ENCODE measurements at places on chromosomes 4 and X. TPM values are rescaled to one million over a fixed set of nuclear protein-coding genes. Genes with fewer than 3 reads are reported as not detected.
A peak's percentile ranks its signal among the peaks of the same experiment; 100 is the strongest.

Gene EREG
- 0.16 TPM for polyA plus RNA-seq

DNA sequence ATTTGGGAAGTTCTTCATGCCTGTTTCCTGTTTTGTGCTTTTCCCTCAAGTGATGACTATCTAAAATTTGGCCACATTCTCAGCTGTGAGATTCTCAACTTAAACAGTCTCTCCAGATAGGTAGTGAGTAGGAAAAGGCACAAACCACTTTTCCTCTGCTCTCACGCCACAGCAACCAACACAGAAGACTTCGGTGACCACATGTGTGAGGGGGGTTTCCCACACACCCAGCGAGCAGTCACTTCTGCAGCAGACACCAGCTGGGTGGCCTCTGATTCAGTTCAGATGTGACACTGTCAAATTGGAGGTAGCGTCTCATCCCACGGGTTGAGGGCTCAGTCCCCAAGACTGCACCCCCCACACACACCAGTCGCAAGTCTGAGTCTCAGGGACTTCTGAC lies 25.1 kb upstream of the CLDN34 start:
- DNase-seq, result no peak

GRCh38 chr4:128153800-128154199 lies 92.7 kb downstream of the LARP1B start:
- no peak for DNase-seq

- DNase-seq, result no peak
These were observed 6.9 kb downstream of the KLHL8 start for GRCh38 chr4:87213421-87214075.

- DNase-seq, result no peak
These were observed 616.7 kb upstream of the PCDH7 start for GRCh38 chr4:30103455-30103854.

DNA sequence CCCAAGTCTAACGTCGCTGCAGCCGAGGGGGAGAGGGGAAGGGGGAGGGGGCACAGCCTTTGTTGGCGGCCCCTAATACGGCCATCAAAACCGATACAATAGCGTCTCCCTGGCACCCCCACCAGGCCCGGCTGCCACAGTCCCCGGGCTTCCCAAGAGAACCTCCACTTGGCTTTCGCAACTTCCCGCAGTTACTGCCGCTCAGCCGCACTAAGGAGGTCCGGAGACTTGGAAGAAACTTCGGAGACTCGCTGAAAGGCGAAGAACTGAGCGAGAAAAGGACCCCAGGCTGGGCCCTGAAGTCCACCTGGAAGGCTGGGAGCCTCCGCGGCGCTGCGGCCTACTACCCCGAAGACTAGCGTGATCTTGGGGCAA lies 2.8 kb downstream of the NKX6-1 start:
- DNase-seq, result no peak

DNA sequence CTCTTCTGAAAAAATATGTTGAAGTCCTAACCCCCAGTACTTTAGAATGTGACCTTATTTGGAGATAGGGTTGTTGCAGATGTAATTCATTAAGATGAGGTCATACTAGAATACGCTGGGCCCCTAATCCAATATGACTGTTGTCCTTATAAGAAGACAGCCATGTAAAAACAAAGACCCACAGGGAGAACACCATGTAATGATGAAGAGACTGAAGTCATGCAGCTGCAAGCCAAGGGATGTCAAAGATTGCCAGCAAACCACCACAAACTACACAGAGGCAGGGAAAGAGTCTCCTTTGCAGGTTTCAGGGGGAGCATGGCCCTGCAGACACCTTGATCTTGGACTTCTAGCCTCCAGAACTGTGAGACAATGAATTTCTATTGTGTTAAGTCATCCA lies 37.4 kb downstream of the CXorf58 start:
- DNase-seq, result no peak

GRCh38 chr4:167234316-167234881 lies at the start of gene SPOCK3:
Gene SPOCK3, minus strand, starts transcription at chr4:167234494.
- peak; percentile 45 for DNase-seq

Gene TMSB15C
- polyA plus RNA-seq, result 13.7 TPM

Gene RHOXF2B
- not detected for polyA plus RNA-seq

DNA sequence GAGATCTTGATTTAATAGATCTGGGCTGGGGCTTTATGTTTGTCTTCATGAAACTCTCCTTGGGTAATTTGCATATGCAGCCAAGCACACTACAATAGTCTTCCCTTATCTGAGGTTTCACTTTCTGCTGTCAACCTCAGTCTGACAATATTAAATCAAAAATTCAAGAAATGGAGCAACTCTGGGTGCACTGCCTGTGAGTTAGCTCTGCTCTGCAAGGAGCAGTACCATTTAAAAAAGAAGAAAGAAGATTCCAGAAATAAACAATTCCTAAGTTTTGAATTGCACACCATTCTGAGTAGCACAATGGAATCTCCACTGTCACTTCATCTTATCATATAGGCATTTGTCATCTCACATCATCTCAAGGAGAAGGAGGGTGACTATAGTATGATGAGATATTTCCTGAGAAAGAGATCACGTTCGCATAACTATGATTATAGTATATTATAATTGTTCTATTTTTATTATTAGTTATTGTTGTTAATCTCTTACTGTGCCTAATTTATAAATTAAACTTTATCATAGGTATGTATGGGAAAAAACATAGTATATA lies 9.4 kb downstream of the FNIP2 start:
- DNase-seq, result no peak

DNA sequence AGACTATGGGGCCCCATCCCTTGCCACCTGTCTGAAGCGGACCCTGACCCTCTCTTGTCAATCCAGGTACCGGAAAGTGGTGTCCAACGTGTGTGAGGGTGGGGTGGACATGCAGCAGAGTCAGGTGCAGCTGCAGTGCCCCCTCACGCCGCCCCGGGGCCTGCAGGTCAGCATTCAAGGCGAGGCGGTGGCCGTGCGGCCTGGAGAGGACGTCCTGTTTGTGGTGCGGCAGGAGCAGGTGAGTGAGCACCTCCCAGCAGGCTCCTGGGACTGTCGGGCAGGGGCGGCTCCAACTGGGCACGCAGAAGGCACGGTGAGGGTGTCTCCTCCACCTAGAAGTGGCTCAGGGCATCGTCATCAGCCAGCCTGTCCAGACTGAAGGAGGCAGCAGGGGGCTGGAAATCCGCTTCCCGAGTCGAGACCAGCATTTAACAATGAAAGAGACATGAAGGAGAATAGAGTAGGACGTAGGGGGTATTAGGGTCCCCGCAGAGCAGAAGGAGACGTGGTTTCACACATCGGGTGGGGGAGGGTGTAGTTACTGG lies 221.6 kb downstream of the AFAP1 start:
- DNase-seq, result no peak

DNA sequence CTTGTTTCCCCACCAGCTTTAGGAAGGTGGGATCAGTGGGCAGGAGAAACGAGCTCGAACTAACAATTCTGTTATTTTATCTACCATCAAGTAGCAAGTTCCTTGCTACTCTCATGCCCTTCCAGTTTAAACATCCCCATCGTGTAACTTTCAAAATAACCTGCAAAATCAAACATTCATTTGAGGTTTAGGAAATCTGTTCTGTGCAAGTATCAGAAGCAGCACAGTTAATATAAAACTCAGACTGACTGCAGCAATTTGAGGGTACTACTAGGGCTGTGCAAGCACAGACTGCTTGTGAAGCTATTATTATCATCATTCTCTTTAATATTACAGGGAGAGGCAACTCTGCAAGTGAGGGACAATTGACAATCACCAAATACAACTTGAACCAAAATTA lies 48.0 kb downstream of the CHST7 start:
- DNase-seq, result no peak

GRCh38 chrX:47560179-47560933 lies 649 bp upstream of the ARAF start:
- no peak for DNase-seq

DNA sequence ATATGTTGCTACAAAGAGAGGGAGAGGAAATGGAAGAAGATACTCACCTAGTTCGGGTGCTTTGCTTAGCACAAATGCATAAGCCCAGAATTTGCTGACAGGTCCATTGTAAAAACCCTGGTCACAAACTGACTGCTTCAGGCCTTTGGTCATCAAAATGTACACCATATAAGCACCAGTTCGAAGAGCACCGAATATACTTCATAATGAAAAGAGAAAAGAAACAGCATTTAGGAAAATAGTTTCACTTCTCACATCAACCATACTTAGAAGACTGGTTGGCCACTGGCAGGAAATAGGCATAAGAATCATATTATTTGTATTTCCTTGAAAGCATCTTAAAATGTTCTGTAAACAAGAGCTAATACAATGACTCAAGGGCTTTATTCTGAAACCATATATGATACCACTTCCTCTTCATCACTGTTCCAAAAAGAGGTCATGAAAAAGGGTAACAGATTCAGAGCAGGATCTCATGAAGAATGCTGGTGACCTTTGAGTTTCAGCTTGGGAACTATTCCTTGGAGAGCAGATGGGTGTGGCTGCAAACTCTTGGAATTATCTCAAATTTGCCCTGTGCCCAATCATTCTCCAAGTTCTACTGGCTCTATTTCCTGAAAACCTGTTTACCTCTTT lies 138.7 kb downstream of the ELOVL6 start:
- DNase-seq, result no peak

Gene EDNRA
- 88.1 TPM for polyA plus RNA-seq

GRCh38 chrX:17939724-17940123 lies 78.6 kb upstream of the RAI2 start:
- DNase-seq, result no peak

DNA sequence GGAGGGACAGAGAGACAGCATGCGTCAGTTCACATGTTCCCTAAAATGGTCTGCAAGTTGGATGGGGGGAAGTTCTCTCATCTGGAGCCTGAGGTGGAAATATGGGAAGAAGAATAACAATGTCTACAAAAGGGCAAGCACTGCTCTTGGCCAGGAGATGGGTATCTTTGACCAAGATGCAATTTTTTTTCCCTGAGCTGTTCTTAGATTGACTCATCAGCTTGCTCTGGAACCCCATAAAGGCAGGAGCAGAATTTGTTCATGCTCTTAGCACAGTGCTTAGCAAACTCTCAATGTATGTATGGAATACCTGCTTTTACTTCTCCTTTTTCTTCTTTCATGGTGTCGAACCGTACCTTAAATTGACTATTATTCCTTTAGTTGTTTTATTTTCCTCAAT lies 90.5 kb upstream of the ZNF827 start:
- DNase-seq, result no peak

Gene SOD3
- polyA plus RNA-seq, result 9.7 TPM

GRCh38 chrX:123487669-123488068 lies 245.2 kb downstream of the THOC2 start:
- no peak for DNase-seq

DNA sequence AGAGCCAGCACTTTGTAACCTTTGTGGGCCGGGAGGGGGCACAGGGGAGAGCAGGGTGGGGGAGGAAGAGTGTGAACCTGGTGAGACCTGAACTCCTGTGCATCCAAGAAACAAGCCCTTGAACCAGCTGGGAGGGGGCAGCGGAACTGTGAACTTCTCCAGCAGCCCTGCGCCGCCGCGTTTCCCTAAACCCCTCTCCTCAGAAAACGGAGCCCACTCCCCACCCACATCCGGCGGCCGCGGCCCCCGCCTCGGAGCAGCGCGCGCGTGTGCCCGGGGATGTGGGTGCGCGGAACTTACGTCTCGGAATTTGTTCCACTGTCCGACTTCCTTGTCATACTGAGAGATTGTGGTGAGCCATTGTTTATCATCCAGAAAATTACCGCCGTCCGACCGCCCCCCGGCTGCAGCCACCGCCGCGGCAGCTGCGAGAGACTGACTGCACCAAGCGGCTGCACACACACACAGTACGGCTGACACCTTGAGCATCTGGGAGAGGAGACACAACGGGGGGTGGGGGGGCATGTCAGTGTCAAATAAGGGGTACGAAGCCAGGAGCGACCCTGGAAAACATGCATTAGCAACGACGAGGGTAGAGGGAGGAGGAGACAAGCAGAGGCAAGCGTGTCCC lies 494 bp downstream of the SPOCK3 start:
- DNase-seq, result no peak

Gene THAP6
- 20.0 TPM for polyA plus RNA-seq

Gene SPANXC
- not detected for polyA plus RNA-seq

DNA sequence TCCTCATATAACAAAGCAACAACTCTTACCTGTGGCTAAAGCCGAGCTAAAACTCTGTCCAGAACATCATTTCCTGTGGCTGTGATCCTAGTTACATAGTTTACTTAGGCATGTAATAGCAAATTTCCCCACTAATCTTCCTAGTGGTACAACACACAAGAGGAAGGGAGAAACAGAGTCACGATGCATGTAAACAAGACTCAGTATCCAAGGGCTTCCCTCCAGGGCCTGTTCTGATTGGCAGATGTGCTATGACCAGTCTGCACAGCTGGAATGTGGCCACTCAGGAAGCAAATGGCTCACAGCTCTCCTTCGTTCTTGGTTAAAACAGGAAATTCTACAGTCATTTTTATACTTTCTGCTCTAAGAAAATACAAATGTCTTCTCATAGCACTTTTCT lies 49.2 kb upstream of the PRSS48 start:
- no peak for DNase-seq

- DNase-seq, result peak; percentile 20
These were observed 17.8 kb downstream of the ZNF185 start for GRCh38 chrX:152915541-152916241.

DNA sequence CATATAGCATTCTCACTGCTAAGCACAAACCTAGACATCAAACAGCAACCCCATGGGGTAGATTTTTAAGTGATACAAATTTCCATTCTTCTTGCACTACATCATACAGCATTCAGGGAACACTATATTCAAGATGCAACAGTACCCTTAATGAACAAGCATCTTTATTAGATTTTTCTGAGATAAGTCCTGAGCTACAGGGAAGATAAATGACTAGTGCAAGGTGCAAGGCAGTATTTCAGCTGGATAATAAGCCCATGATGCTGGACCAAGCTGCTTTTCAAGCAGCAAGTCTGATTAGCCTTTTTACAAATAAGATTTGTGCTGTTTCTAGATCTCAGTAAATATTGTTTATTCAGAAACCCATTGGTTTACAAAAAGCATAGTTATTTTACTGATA lies 192.6 kb upstream of the ATOH1 start:
- no peak for DNase-seq

GRCh38 chr4:101264993-101265815 lies 82.1 kb downstream of the PPP3CA start:
- DNase-seq, result no peak

DNA sequence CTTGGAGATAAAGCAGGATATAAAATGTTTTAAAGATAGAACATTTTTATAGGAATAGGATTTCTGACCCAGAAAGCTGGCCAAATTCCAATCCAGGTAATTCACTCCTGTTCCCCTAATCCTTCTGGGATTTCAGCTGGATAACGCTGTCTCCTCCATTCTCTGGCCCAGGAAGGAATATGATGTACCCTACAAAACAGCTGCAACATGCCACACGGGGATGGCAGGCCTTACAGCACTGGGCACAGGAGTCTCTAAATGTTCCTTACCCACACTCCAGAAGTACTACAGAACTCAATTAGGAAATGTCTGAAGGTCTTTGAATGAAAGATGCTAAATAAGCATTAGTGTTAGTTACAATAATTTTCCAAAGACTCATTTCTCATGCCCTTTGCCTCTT lies 15.8 kb downstream of the CAMK2D start:
- DNase-seq, result no peak

Gene CT55
- polyA plus RNA-seq, result 0.30 TPM
